ENCODE measurements at places on chromosomes 12 and 14.

DNA sequence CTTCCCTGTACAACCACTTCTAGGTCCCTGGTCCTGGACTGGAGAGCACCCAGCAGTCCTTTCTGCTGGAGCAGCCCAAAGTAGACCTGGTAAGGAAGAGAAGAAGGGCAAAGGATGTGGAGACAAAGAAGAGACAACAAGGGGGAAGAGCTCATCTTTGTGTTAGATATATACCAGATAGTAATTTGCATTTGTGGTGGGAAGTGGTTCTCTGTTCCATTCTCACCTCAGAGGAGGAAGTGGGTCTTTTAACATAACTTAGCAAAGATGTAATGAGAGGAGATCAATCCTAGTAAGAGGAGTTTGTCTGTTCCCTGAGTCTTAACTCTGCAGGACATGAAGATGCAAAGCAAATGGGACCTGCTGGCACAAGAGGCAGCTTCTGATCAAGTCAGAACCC, 8.0 kb downstream of the CCDC198 start:
- no peak for DNase-seq

DNA sequence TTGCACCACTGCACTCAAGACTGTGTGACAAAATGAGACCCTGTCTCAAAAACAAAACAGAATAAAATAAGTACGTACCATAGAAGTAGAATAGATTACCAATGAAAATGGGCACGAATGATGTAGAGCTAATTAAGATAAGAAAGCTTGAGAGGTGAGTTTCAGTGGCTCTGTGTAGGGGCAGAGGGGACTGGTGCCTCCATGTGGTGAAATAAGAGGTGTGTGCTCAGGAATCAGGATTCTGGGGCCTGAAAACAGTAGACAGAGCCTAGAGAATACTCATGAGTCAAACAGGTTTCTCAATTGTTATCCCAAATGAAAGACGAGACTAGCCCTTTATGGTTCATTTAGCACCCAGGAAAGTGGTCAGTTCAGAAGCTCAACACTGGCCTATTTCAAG, 1145.1 kb downstream of the FLRT2 start:
- no peak for DNase-seq

DNA sequence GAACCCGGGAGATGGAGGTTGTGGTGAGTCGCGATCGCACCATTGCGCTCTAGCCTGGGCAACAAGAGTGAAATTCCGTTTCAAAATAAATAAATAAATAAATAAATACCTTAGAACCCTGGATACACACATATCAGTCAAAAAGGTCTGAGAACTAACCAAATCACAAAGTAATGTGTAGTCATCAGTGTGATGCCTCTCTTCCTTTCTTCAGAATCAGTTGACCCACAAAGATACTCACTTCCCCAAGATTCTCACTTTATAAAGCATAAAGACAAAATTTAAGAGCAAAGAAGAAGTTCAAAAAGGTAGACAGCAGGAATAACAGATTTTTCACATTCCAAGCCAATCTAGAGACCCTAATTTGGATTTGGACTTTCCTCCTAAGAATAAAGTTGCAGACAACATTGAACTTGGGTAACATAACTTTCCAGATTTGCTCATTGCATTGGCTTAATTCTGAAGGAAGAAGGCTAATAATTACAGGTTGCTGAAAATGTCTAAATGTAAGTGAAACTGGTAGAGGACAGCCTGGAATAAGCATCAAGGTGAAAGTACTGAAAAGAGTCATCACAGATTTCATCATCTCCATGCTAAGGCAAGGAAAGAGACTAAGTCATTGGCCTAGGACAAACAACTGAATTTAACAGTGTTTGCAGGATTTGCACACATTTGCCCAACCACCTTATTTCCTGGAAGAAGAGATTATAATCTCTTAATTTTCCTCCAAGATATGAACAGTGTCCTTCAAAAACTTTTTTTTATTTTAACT, 17.4 kb downstream of the TMED10 start:
- DNase-seq = no peak

DNA sequence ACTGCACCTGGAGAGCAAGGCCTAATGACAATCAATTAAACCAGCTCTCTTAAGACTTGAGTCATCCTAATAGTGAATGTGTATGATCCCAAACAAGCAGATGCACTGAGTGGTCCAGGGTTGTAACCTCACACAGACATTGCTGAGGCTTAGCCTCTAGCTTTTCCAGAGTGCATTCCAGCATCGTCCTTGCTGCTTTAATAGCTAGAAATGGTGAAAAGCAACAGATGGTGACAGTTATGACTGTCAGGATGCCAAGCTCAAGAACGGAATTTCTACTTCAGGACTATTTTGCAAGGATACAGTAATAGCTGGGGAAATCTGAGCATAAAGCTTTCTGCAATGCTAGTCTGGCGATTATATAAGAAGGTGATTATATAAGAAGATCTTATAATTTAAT, 34.6 kb downstream of the PTPRR start:
- no peak for DNase-seq

DNA sequence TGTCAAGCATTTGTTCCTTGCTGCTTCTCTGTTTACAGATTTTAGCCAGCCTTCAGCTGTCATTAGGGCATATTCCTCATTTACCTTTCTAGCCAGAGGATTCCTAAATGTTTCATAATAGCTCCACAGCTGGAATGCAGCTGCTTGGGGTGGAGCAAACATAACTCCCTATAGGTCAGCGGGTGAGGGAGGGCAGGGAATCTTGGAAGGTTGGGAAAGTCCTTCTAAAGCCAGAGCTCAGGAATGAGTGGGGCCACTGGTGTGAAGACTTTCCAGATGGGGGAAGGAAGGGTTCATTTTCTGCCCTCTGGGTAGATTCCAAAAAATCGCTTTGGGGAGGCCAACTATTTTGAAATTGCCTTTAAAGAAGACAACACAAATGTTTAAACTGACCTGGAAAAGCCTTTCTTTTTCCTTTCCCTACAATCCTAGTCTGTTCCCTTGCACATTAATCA, 16.3 kb upstream of the IRF2BPL start:
- no peak for DNase-seq

DNA sequence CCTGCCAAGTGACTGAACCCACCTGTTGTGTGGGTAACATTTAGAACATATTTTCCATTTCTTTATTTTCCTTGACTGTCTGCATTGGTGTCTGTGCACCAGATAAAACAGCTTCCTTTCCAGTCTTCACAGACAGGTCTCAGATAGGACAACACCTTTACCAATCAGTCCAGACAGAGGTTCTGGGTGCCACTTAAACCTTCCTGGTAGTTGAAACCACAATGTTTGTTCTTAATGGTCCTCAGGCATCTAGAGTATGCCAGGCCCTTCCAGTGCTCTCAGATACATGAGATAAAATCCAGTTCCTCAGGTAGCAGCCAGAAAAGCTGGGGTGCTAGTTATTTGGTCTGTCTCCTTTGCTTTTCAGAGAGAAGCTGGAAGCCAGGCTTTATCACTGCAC, 7.0 kb upstream of the CLEC2D start:
- DNase-seq = no peak

GRCh38 chr14:95490727-95491451, 25.6 kb downstream of the SYNE3 start:
- DNase-seq = no peak

GRCh38 chr14:54669721-54670561, 103.0 kb downstream of the SAMD4A start:
- DNase-seq = no peak

DNA sequence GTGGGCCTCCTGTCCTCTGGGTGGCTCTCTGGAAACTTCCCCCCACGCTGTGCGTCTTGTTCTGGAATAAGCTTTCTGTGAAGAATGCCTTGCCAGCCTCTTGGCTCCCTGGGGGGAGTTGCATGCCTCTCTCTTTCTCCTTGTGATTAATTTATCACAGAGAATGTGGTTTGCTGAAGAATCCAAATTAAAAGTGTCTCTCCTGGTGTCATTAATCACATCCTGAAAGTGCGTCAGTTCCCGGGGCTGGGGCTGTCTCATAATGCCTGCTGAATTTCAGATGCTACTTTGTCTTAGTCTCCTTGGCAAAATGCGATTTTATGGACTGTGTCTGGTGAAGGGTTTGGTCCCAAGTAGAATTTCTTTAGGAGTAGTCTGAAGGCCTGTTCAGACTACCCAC, 787.7 kb upstream of the TMEM132C start:
- no peak for DNase-seq

GRCh38 chr14:55722054-55722453, 142.0 kb downstream of the KTN1 start:
- DNase-seq = no peak

- DNase-seq = no peak
Observed at GRCh38 chr12:12098691-12099015, 27.9 kb downstream of the BCL2L14 start.

DNA sequence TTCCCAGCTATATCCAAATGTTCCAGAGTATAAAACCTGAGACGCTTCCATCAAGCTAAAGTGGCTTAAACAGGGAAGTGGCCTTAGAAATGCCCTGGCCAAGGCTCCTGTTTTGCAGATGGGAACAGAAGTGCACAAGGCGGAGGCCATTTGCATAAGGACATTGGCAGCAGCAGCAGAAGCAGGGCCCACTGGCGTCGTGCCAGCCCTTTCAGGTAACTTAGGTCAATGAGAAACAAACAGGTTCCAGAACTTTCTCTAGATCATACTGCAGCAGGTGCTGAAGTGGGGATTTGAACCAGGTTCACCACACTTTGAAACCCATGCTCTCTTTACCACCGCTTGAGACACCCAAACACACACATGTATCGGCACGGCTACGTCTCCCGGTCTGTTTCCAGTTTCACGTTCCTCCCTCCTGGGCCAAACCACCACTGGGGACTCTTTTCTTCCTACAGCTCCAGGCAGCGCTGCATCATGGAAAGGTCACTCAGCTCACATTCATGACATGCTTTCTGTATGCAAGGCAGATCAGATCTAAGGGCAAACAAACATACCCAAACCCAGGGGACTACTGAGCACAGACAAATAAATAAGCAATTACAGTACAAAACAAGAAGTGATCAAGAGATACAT, 46.0 kb upstream of the PLEKHG6 start:
- no peak for DNase-seq

GRCh38 chr12:31736472-31736871, 7.7 kb upstream of the AMN1 start:
- DNase-seq = no peak

GRCh38 chr12:101696251-101697196, 916 bp upstream of the CHPT1 start:
- no peak for DNase-seq

DNA sequence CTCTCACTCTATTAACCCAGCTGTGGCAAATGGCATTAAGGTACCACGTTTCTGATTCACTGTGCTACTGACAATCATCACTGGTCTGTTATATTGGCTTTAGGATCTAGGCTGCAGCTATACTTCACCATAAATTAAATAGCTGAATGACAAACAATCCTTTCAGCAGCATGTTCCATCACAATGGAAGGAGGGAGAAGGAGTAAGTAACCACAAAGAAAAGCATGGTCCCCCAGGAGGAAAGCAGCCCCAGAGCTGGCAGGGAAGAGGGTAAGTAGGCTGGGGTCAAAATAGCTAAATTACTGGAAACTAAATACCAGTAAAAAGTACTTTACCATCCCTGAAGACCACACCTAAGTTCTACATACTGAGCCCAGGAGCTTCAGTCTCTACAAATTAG, 2.8 kb downstream of the ARMH4 start:
- DNase-seq = no peak

DNA sequence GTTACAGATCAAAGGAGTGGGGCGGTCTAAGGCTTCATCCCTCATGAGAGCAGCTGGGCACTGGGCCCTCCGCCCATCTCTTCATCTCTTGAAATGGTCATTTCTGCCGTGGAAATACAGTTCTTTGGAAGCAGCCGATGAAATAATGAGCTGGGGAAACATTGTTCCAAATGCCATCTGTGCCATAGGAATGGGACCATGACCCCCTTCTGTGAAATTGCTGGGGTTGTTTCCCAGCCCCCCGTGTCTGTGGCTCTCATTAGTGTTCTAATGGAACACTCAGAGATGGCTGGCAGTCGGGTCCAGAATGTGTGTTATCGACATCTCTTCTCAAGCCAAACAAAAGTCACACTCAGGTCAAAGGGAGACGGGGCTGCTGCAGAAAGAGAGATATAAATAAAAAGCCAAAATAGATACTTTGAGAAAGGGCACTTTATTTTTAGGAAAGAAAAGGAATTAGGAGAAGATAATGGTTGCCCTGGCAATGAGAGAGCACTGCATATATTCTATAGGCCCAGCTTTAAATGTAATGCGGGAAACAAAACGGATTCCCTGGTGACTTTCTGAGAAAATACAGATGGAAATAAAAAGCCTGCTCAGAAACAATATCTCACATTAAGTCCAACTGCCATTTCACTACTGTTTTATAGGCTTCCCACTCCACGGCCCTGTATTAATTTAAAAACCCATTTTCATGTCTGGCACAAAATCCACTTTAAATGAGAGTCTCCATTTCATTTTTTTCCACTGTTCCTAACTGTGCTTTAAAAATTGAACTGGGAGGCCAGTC, 107.1 kb downstream of the TTC8 start:
- no peak for DNase-seq

DNA sequence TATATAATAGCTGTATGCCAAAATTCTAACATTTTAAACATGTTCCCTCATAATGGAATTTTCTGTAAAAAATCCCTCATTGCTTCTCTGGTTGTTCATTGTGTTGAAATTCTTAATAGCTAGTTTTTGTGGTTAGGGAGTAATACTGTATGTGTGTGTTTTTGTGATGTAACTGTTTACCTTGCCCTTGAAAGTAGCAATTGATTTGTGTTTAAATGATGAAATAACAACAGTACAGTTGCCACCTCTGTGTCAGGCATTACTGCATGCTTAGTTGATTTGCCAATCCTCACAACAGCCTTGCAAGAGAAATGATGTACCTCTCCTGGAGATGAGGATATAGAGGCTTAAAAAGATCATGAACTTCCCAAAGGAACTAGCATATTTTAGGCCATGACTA, 94.9 kb downstream of the DAAM1 start:
- DNase-seq = no peak

DNA sequence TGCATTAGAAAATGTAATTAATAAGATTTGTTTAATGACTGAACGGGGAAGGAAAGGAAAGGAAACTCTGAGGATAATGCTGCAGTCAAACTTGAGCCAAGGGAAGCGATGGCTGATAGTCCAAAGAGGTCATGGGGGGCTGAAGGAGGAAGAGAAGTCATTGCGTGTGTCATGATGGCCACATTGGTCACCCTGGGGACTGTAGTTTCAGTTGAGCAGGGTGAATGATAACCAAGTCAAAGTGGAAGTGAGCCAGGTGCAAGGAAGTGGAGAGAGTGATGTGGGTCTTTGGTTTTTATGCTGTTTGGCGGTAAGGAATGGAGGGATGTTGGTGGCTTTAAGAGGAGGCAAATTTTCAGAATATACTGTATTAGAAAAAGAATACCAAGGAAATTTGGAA, 21.6 kb downstream of the C12orf75 start:
- no peak for DNase-seq

- DNase-seq = no peak
Observed at GRCh38 chr12:7161811-7162210, 27.7 kb upstream of the PEX5 start.

- no peak for DNase-seq
Observed at GRCh38 chr14:75489480-75489837, 32.8 kb upstream of the BATF start.
